Colonic mucosa (tissue), 4 donors: ENCODE measurements at places on chromosomes 1 and 21. TPM values are rescaled to one million over a fixed set of nuclear protein-coding genes. Genes with fewer than 3 reads are reported as not detected.

DNA sequence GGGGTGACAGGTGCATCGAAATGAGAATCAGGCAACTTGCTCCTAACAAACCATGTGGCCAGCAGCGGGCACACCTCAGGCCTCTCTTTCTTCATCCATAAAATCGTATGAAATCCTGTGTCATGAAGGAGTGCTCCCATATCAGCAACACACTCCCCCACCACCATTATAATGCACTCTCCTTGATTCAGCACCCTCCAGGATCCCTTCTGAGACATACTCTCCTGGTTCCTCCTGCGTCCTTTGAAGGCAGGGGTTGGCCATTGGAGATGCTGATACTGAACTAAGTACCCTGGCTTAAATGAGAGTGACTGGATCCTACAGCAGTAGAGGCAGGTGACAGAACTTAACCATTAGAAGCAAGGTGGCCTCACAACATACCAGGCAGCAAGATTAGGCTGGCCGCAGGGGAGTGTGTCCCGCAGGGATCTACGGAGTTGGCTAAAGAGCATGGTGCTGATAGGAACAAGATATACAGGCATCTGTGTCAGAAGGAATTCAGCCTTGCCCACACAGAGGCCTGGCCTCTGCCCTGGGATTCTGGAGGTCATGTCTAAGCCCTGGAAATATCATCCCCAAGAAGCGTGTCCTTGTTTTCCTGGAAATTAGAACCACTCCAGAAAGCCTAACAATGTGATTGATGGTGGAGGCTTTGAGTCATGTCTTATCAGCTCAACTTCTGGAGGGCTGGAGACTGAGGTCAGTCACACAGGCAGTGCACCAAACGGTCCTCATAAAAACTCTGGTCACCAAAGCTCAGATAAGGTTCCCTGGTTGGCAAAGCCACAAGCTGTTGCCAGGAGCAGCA lies 16.8 kb downstream of the S100A7A start:
- no peak overlapping the region for H3K27ac ChIP-seq
- H3K27me3 ChIP-seq: no peaks in the 10 kb centered on the region

DNA sequence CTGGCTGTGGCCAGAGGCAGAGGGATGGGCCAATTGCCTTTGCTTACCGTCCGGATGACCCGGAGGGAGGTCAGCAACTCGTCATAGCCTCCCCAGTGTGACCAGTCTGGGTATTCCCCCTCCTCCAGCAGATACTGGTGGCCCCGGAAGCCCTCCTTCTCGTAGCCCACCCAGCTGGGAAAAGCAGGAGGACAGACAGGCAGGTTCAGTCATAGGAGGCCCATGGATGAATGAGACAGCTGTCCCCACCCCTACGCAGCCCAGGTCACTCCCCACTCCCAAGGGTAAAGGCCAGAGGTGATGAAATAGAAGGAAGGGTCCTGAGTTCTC lies 16.8 kb downstream of the CRYBG2 start:
- H3K36me3 ChIP-seq: no peaks in the 10 kb centered on the region
- no peak overlapping the region for H3K27ac ChIP-seq
- H3K4me1 ChIP-seq: no peaks in the 10 kb centered on the region

- H3K4me1 ChIP-seq: no peaks in the 10 kb centered on the region
- H3K27ac ChIP-seq: no peak overlapping the region
- DNase-seq: no peak
- no peak overlapping the region for H3K4me3 ChIP-seq
- no peaks in the 10 kb centered on the region for H3K27me3 ChIP-seq
Observed at GRCh38 chr1:153456396-153456795, 4.1 kb downstream of the S100A7 start.

GRCh38 chr1:234631721-234632125 lies 21.7 kb upstream of the IRF2BP2 start:
- H3K27me3 ChIP-seq: no peaks in the 10 kb centered on the region
- no peak overlapping the region for H3K27ac ChIP-seq
- H3K36me3 ChIP-seq: no peaks in the 10 kb centered on the region
- DNase-seq: peak; percentile 11

- no peak overlapping the region for H3K4me3 ChIP-seq
- DNase-seq: no peak
- no peaks in the 10 kb centered on the region for H3K36me3 ChIP-seq
Observed at GRCh38 chr1:6185635-6186382, 5.7 kb upstream of the CHD5 start.

DNA sequence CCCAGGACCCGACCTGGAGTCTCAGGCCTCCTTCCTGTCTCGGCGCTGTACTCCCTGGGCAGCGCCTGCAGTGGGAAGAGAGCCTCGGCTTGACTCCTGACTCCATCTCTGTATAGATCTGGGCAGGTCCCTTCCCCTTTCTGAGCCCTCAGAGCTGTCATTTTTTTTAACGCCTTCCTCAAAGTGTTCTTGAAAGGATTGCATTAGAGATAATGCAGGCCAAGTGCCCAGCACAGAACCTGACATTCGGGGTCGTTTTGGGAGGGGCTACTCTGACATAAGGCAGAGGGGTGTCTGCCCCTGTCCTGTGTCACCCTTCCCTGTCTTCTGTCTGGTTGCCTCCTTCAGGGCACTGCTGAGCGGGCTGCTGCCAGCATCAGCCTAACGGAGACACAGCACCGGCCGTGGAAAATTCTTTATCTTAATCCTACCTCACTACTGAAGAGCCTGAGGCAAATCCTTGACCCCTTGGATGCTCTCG lies 271.6 kb downstream of the TRABD2B start:
- no peak for DNase-seq
- H3K4me3 ChIP-seq: no peak overlapping the region
- no peak overlapping the region for H3K27ac ChIP-seq
- peaks cover 21% of the 10 kb centered on the region for H3K4me1 ChIP-seq
- no peaks in the 10 kb centered on the region for H3K36me3 ChIP-seq
- H3K27me3 ChIP-seq: peaks cover 16% of the 10 kb centered on the region

DNA sequence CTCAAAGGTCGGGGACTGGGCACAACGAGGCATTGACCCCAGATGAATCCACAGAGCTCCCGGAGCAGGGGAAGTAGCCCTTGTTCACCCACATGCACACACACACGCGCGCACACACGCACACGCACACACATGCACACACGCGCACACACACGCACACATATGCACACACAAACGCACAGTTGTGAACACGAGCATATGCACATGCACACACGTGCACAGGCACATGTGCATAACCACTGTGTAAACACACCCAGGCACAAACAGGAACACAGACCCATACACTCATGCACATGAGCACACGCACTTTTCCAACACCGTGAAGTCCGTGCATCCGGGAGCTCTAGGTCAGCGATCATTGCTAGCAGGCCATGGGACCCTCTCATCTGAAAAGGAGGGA lies 176.8 kb upstream of the ARHGEF16 start:
- no peak overlapping the region for H3K27ac ChIP-seq
- H3K4me1 ChIP-seq: no peaks in the 10 kb centered on the region
- no peaks in the 10 kb centered on the region for H3K36me3 ChIP-seq
- no peak for DNase-seq
- no peak overlapping the region for H3K4me3 ChIP-seq

GRCh38 chr21:25986928-25987327 lies 183.6 kb downstream of the APP start:
- no peaks in the 10 kb centered on the region for H3K36me3 ChIP-seq
- no peaks in the 10 kb centered on the region for H3K27me3 ChIP-seq
- H3K4me1 ChIP-seq: no peaks in the 10 kb centered on the region
- no peak for DNase-seq

DNA sequence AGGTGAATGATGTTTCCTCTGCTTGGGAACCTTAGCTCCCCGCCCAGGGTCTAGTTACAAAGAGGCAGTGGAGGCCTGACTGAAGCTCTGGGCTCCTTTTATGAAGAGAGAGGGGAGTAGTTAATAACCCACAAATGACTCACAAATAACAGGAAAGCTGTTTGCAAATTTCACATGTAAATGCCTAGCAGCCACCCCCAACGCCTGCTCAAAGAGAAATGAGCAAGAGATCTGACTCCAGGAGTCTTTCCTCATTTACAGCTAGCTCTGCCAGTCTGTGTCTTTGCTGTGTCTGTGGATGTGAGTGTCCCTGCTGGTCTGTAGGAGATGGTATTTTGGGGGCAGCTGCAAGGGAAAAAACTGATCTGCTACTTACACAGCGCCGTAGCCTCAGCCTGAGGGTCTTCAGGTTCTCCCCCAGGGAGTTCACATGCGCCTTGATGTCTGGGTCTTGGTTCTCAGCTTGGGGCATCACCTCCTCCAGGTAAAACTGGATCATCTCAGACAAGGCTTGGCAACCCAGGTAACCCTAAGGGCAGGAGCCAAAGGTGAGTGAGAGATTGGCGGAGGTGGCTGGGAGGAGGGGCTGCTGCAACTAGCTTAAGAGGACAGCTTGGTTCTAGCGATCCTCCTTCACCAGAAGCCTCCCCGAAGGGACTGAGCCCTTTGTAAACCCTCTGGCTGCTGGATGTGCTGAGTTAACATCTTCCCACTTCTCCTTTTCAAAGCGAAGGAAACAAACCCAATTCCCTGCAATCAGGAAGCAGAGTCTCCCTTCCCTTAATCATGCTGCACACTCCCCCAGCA lies at the start of gene IL19:
Gene IL19, plus strand, starts transcription at position 243 of the 807 bp plus-strand sequence. CDS start 65,890 bp downstream, outside the sequence.
- no peak for DNase-seq
- no peaks in the 10 kb centered on the region for H3K4me1 ChIP-seq
- H3K27ac ChIP-seq: peak within 1 kb of the TSS; percentile 40
- H3K36me3 ChIP-seq: no peaks in the 10 kb centered on the region
- no peak within 1 kb of the TSS for H3K4me3 ChIP-seq

GRCh38 chr1:20280906-20281305 lies 9.8 kb upstream of the VWA5B1 start:
- no peak overlapping the region for H3K4me3 ChIP-seq
- no peaks in the 10 kb centered on the region for H3K4me1 ChIP-seq
- DNase-seq: no peak
- no peaks in the 10 kb centered on the region for H3K36me3 ChIP-seq

- no peak overlapping the region for H3K4me3 ChIP-seq
- no peaks in the 10 kb centered on the region for H3K4me1 ChIP-seq
- DNase-seq: no peak
- no peaks in the 10 kb centered on the region for H3K36me3 ChIP-seq
- no peaks in the 10 kb centered on the region for H3K27me3 ChIP-seq
Observed at GRCh38 chr1:64440183-64440826, 29.6 kb upstream of the CACHD1 start.

DNA sequence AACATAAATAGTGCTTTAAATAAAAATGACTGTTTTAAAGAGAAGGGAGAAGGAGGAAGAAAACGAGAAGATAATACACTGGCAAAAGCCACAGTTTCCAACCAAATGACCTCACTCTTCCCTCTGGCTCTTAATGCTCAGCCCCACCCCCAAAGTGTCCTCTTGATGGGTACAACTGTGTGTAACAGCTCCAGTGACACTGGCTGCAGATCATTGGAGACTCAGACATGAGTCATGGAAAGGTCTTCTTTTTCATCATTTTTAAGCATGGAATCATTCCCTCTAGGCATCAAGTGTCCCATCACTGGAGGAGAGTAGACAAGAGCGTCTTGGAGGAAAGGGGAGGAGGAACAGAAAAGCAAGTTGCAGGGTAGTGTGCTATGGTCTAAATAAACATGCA lies 333.0 kb downstream of the PAPPA2 start:
- no peaks in the 10 kb centered on the region for H3K27me3 ChIP-seq
- no peak overlapping the region for H3K4me3 ChIP-seq
- no peaks in the 10 kb centered on the region for H3K4me1 ChIP-seq
- no peak overlapping the region for H3K27ac ChIP-seq

DNA sequence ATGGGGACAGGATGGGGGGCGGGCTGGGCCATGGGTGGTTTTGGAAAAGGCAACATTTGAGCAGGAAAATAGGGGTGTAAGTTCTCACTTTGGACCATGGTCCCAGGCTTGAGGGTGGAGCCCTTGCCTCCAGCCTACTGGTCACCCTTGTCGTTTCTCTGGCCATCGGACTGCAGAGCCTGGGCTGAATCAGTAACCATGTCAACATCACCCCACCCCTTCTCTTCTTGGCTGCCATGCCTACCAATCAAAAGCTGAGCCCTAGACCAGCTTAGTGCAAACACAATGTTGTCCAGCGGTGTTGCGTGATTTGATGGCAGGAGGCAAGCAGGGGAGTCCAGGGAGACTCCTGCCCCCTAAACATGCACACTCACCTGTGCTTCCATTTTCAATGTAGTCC lies 231.0 kb upstream of the KAZN start:
- H3K36me3 ChIP-seq: no peaks in the 10 kb centered on the region
- H3K27ac ChIP-seq: no peak overlapping the region
- H3K27me3 ChIP-seq: no peaks in the 10 kb centered on the region
- no peak overlapping the region for H3K4me3 ChIP-seq

DNA sequence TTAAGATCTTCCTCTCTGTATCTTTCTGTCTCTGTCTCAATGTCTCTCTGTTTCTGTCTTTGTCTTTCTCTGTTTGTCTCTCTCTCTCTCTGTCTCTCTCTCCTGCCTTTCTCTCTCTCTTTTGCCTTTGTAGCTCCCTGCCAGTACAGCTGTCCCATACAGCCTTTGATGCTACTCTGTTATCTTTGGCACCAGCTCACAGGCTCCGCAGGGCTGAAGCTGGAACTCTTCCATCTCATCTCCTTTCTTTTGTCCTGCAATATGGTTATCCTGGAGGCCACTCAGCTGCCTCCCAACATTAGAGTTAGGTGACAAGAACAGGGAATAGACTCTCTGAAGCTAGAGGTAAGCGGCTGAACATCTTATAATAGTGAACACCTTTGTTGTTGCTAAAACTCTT lies 354.3 kb upstream of the NEGR1 start:
- H3K36me3 ChIP-seq: no peaks in the 10 kb centered on the region
- no peaks in the 10 kb centered on the region for H3K27me3 ChIP-seq
- DNase-seq: no peak
- no peak overlapping the region for H3K27ac ChIP-seq
- H3K4me1 ChIP-seq: no peaks in the 10 kb centered on the region
- H3K4me3 ChIP-seq: no peak overlapping the region

DNA sequence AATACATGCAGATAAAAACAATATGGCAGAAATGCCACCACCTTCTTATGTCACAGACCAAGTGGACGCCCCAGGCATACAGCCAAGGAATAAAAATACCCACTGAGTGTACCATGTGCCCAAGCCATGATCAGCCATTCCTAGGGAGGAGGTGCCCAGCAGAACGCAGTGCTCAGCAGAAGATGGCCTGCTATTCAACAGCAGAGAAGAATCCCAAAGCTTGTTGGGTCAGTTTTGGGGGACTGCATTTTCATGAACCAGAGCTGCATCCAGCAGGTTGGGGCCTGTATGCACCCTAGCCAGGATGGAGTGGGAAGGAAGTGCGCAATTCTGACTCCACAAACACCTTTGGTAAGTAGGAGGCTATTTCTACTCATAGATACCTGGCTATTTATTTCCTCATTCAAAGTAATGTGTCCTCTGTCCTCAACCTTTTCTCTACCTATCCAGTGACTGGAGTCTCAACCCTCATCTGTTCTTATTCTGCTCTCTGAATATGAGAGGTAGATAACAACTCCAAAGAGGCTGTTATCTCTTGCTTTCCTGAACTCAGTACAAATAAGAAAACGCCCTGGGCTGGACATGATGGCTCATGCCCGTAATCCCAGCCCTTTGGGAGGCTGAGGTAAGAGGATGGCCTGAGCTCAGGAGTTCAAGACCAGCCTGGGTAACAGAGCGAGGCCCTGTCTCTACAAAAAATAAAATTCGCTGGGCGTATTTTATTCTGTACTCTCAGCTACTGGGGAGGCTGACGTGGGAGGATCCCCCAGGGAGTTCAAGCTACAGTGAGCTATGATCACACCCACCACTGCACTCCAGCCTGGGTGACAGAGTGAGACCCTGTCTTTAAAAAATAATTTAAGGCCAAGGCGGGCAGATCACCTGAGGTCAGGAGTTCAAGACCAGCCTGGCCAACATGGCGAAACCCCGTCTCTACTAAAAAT lies 2.5 kb upstream of the PLEKHM2 start:
- H3K4me1 ChIP-seq: peaks cover 3% of the 10 kb centered on the region
- H3K27ac ChIP-seq: no peak overlapping the region
- no peaks in the 10 kb centered on the region for H3K36me3 ChIP-seq
- no peak overlapping the region for H3K4me3 ChIP-seq
- H3K27me3 ChIP-seq: no peaks in the 10 kb centered on the region
- no peak for DNase-seq

The COPA gene
- 154 TPM for total RNA-seq

The TMEM200B gene
- total RNA-seq: 3.3 TPM

The MMP23B gene
- total RNA-seq: 5.8 TPM

The ZMPSTE24 gene
- 62.8 TPM for total RNA-seq

The PRR9 gene
- total RNA-seq: not detected
